ENCODE measurements at places on chromosomes 4 and X.

DNA sequence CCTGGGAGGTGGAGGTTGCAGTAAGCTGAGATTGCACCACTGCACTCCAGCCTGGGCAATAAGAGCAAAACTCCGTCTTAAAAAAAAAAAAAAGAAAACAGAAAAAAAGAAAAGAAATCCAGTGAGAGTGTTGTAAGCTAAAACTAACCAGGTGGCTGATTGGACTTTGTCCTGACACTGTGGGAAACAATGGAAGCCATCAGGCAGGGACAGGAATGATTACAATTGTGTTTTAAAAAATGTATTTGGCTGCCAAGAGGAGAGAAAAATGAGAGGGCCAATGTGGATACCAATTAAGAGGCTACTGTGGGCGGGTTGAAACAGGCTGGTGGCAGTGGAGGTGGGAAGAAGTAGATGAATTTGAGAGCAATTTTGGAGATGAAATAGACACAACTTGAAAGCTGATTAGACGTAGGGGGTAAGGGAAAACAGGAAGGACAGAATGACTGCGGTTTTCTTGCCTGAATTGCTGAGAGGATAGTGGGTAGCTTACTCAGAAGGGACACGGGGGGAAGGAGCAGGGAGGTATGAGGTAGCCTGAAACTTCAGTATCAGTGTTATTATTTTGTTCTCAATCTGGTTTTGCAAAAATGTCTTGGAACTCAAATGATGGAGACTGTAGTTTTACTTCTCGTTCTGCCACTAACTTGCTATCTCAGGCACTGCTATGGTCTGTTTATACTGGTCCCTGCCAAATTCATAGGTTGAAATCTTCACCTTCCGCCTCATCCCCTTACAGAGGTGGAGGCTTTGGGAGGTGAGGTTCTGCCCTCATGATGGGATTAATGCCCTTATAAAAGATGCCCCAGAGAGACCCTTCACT lies 45.6 kb upstream of the CHRNA9 start:
- DNase-seq, result no peak

GRCh38 chr4:42363614-42364013 lies 33.7 kb upstream of the SHISA3 start:
- no peak for DNase-seq

DNA sequence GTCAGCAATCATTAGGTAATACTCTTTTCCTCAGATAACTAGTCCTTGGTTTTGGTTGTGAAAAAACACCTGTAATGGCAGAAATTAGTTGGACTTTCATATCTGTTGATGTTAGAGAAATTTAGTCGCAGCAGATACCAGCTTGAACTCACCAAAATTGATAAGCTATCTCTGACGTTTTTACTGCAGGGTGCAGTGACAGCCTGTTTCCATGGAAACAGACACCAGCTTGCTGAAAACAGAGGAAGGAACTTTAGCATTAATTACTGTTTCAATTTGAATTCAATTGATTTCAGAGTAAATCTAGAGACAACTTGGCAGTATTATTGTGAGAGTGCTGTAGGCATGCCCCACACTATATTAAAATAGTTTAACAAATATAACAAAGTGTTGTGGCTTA lies 246.5 kb downstream of the PPP1R2C start:
- DNase-seq, result no peak

DNA sequence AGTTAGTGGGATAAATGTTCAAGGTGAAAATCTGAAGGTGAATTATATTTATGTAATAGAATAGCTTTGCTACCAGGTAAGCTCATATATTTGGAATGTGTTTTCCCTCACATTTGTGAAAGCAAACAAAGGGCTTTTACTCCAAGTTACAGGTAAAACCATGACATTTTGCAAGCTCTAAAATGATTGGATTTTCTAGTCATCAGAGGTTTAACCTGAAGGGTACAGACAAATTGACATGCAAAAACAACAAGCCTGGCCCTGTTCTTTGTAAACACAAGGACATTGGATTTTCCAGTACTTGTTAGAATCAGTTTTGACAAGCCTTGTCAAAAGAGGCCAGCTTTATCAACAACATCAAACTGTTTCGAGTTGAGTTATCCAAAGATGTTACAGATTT lies 51.7 kb downstream of the ZFX start:
- no peak for DNase-seq

DNA sequence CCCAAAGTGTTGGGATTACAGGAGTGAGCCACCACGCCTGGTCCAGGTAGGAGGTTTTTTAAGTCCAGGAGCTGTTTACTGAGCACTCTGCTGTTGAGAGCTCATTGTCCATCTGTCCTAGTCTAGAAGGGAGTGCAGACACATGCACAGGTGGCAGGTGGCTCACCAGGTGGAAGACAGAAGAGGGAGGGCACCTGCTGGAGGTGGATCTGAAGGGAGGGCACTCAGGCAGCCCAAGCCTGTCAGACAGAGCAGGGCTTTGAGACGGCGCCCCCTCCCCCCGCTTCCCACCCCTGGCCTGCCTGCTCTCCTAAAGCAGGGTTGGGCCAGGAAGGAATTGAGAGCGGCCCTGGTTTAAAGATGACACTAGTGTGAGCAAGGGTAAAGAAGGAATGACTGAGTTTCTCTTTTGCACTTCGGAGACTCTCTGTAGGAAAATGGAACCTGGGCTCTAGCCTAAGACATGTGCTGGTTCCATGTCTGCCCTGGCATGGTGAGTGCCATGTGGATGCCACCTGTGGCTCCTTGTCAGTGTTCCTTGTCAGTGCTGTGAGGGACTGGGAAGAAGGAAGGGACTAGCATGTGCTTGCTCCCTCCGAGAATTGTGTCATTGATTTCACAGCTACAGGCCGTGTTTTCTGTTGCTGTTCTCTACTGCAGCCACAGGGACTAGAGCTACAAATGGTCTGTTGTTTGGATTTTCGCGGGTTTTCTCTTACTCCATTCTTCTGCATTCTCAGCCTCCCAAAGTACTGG lies 108.6 kb downstream of the TNIP2 start:
- no peak for DNase-seq

- no peak for DNase-seq
These were observed 79.4 kb downstream of the FAM53A start for GRCh38 chr4:1604706-1605205.

DNA sequence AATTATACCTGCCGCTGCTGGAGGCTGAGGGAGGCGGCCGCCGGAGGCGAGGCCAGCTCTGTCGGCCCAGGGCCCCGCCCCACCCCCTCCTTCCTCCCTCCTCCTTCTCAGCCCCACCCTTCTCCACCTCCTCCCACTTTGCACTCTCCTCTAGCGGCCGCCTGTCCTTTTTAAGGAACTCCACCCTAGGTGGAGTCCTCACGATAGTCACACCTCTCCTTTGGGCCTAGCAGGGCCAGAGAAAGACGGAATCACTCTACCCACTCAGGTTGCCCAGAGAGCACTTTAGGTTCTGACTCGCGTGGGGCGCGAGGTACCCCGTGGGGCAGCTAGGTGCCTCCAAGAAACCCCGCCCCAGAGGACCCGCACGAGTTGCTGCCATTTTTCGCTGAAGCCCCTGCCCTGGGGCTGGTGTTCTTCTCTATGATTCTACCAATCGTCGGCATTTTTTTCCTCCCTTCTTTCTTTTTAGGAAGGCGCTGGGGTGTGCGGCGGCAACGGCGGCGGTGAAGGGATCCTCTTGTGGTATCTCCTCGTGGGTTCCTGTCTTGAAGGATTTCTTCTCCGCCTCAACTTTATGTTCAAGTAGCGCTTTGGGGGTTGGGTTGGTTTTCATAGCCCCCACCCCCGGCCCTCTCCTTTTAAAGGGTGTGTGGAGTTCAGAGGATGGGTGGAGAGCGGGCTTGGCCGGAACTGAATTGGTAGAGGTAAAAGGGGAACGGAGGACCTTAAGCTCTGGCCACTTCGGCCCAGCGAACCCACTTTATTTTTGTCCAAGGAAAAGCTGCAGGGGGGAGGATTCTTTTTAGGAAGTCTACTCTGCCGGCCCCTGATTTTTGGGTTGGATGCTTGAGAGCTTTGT lies at the start of gene KLF8:
Gene KLF8 (plus strand): TSS at position 136 of the 862 bp plus-strand sequence. CDS start 979 bp downstream, outside the sequence.
- DNase-seq, result no peak

GRCh38 chr4:13537011-13537831 lies 7.1 kb downstream of the NKX3-2 start:
- no peak for DNase-seq

GRCh38 chr4:20305976-20306375 lies 54.3 kb downstream of the SLIT2 start:
- DNase-seq, result peak; percentile 27

DNA sequence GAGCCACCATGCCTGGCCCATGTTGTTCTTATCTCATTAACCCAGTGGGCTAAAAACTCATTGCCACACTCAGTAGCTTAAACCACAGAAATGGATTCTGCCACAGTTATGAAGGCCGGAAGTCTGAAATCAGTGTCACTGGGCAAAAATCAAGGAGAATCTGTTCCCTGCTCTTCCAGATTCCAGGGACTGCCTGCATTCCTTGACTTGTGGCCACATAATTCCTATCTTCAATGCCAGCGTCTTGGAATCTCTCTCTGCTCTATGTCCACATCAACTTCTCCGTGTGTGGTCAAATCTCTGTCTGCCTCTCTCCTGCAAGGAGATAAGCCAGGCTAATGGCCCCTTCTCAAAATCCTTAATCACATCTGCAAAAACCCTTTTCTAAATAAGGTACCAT lies 4.1 kb upstream of the WFS1 start:
- no peak for DNase-seq

- DNase-seq, result peak; percentile 48
These were observed 26.5 kb upstream of the IRAK1 start for GRCh38 chrX:154046031-154046781.

GRCh38 chr4:138945401-138945800 lies 70.2 kb upstream of the NOCT start:
- DNase-seq, result no peak

- DNase-seq, result no peak
These were observed 236.7 kb downstream of the SLC7A11 start for GRCh38 chr4:138005486-138005885.

- DNase-seq, result no peak
These were observed 48.6 kb downstream of the ASB9 start for GRCh38 chrX:15221321-15221720.

DNA sequence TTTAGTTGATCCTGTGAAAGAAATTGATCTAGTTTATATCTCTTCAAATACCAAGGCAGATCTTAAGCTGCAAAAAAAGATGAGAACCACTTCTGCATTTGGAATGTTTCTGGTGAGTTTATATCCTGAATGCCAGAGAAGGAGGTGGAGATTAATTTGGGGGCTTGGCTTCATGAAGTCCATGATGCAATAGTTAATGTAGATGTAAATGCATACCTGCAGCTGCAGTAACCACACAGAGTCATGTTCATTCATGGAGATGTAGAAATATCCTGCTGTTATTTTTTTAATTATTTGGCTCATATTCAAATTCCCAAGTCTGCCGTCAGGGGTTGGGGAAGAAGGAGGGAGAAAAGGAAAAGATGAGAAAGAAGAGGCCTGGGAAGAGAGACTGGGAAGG lies at the start of gene SULT1E1:
Gene SULT1E1 (minus strand): TSS at position 94 of the 400 bp plus-strand sequence. CDS start 2,501 bp downstream, outside the sequence.
- DNase-seq, result no peak

DNA sequence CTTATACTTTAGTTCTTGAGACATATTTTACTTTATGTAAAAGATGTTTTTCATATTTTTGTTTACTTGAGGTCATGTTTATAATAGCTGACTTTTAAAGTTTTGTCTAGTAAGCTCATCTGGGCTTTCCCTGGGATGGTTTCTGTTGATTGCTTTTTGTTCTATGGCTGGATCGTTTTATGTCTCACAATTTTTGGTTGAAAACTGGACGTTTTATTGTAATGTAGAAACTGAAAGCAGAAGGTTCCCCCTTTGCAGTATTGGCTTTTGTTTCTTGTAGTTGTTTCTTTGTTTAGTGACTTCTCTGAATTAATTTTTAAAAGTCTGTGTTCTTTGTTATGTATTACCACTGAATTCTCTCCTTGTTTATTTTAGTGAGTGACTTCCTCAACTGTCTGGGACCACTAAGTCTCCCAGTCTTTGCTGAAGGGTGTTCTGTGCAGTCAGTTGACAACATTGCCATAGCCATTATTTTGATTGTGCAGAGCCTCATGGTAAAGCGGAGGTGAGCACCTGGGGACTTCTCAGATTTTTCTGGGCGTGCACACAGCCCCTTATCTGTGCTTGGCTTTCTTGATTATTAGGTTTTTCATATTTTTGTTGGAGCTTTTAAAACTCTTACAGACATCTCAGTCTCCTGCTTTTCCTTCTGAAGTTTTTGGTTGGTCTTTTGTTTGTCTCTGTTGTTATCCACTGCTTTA lies 31.0 kb downstream of the KDM6A start:
- no peak for DNase-seq

- no peak for DNase-seq
These were observed 67.8 kb upstream of the ATP6AP2 start for GRCh38 chrX:40513012-40513411.

DNA sequence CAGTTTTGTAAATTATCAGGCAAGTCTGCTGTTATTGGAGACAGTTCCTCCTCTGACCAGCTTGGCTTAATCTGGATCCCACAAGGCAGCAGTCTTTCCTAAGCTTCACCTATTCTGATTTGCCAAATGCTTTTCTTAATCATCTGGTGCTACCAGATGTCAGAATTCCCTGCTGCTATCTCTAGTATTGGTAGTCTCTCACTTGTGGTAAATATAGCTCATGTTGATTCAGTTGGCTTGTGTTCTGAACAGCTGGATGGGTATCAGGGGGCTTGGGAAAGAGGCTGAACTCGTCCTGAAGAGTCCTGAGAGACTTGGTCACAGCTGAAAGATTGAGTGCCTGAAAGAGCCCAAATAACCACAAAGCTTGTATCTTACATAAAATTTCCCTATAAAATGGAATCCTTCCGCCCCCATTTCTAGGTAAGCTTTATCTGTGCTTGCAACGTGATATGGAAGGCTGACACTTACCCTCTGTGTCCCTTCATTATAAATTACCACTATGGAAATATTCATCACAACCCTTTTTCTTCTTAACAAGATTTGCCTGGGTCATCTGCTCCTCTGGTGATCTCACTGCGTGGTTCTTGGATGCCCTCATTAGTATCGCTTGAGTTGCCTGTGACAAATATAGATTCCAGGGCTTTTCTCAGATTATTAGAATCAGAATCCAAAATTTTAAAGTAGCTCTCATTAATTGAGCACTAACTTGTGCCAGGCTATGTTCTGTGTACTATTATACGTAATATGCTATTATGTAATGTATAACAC lies 104.1 kb upstream of the GPRIN3 start:
- DNase-seq, result no peak

DNA sequence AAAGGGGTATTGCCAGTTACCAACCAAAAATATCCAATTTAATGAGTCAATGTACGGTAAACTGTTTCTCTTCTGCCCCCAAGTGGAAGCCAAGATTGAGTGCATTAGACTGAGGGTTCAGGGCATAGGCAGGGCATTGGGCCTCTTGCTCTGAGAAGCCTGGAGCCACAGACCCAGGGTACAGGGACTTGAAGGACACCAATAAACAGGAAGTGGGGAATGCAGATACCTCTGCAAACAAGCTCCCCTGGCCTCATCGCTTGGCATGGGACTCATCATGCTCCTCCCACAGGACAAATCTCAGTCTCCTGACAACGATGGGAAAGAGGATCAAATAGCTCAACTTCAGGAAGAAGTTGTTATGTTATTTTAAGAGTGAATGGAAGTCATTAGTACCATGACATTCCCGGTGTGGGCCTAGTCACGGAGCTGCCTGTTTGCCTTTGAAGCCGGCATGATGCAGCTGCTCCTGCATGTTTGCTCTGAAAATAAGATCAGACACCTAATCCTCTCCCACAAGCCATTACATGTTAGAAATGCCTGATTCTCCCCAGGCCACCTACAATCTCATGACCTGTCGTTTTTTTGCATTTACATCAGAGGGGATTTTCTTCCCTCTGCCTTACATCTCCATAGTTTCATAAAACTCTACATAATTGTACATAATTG lies 224.2 kb downstream of the RCHY1 start:
- DNase-seq, result no peak

GRCh38 chr4:165158762-165159161 lies 46.1 kb upstream of the TMEM192 start:
- DNase-seq, result no peak

- no peak for DNase-seq
These were observed 8.7 kb downstream of the PYURF start for GRCh38 chr4:88514557-88515511.

GRCh38 chrX:9845578-9845952 lies 59.3 kb downstream of the SHROOM2 start:
- DNase-seq, result no peak

Measured in AG04450 (cell line).